ENCODE measurements at places on chromosomes 3 and 15. TPM values are rescaled to one million over a fixed set of nuclear protein-coding genes. Genes with fewer than 3 reads are reported as not detected.

RTP3 gene
- not detected for polyA plus RNA-seq

IL1RAP gene
- polyA plus RNA-seq: 15.0 TPM

SLC9C1 gene
- 1.2 TPM for polyA plus RNA-seq

CALML4 gene
- polyA plus RNA-seq: 32.3 TPM

IQCF6 gene
- polyA plus RNA-seq: not detected

CCR2 gene
- 1.6 TPM for polyA plus RNA-seq

FBXL22 gene
- 1.6 TPM for polyA plus RNA-seq

ACKR2 gene
- polyA plus RNA-seq: 2.4 TPM

SKOR1 gene
- 0.58 TPM for polyA plus RNA-seq

SCN10A gene
- not detected for polyA plus RNA-seq

AGTR1 gene
- polyA plus RNA-seq: 17.7 TPM

LHFPL4 gene
- 0.06 TPM for polyA plus RNA-seq

AP3B2 gene
- polyA plus RNA-seq: 4.4 TPM

PLAAT1 gene
- 3.6 TPM for polyA plus RNA-seq

U2SURP gene
- polyA plus RNA-seq: 160 TPM

KCNAB1 gene
- 3.2 TPM for polyA plus RNA-seq

SCN11A gene
- polyA plus RNA-seq: 0.68 TPM

TRH gene
- polyA plus RNA-seq: 0.43 TPM

CACNA2D2 gene
- 17.2 TPM for polyA plus RNA-seq

P2RY14 gene
- polyA plus RNA-seq: 0.60 TPM

PKM gene
- polyA plus RNA-seq: 695 TPM

EPHB1 gene
- 5.2 TPM for polyA plus RNA-seq

LIPH gene
- polyA plus RNA-seq: 0.75 TPM

DUSP7 gene
- 20.7 TPM for polyA plus RNA-seq

ANKRD63 gene
- polyA plus RNA-seq: 0.34 TPM

C3orf38 gene
- polyA plus RNA-seq: 26.4 TPM

MINDY4B gene
- polyA plus RNA-seq: not detected

RTP1 gene
- not detected for polyA plus RNA-seq

SCAANT1 gene
- 2.3 TPM for polyA plus RNA-seq

AHSG gene
- 0.61 TPM for polyA plus RNA-seq

ANKUB1 gene
- polyA plus RNA-seq: not detected

RAB43 gene
- polyA plus RNA-seq: 8.4 TPM

CCDC13 gene
- 3.9 TPM for polyA plus RNA-seq

XYLB gene
- polyA plus RNA-seq: 11.1 TPM

MUC13 gene
- 0.30 TPM for polyA plus RNA-seq

CFAP100 gene
- 1.1 TPM for polyA plus RNA-seq

EFHB gene
- polyA plus RNA-seq: 2.6 TPM

ACAN gene
- polyA plus RNA-seq: 2.3 TPM

TNFAIP8L3 gene
- polyA plus RNA-seq: 1.9 TPM
